ENCODE measurements at places on chromosomes 16 and 17. TPM values are rescaled to one million over a fixed set of nuclear protein-coding genes. Genes with fewer than 3 reads are reported as not detected.

The DNASE1L2 gene
- 0.43 TPM for total RNA-seq

The ENPP7 gene
- not detected for total RNA-seq

The FN3K gene
- 61.4 TPM for total RNA-seq

The OR4D2 gene
- not detected for total RNA-seq

DNA sequence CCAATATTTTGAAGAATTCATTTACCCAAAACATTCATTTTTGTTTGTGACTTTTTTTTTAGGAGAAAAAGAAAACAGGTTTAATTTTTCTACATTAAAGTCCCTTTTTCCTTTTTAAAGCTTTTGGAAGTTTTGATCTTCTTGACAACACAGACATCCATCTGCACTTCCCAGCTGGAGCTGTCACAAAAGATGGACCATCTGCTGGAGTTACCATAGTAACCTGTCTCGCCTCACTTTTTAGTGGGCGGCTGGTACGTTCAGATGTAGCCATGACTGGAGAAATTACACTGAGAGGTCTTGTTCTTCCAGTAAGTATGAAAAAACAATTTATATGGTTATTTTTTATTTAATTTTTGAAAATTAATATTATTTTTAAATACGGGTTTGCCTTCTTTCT lies 37.2 kb downstream of the SIAH1 start:
- DNase-seq, result no peak

DNA sequence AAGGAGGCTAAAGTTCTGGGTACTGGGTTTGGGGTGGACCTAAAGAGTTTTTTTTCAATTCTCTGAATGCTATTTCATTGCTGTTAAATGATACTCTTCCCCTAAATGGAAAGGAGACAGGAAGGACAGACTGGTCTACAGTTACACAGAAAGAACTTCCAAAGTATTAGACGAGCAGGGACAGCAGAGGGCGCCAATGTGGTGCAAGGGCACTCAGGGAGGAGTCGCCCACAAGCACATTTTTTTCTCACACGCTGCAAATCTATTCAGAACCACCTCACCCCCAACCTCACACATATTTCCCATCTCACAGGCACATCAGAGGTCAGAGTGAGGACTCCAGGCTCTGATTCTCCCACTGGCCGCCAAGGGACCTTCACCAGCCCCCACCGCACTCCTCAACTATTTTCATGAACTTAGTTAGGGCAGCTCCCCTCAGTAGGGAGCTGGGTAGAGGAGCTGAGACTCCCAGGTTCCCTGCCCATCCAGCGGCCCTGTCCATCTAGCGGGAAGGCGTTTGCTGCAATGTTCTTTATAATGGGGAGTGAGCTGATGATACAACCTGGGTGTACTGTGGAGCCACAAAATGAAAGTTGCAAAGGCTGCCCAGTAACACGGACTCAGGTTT lies 6.8 kb upstream of the CA4 start:
- peak; percentile 86 for DNase-seq

DNA sequence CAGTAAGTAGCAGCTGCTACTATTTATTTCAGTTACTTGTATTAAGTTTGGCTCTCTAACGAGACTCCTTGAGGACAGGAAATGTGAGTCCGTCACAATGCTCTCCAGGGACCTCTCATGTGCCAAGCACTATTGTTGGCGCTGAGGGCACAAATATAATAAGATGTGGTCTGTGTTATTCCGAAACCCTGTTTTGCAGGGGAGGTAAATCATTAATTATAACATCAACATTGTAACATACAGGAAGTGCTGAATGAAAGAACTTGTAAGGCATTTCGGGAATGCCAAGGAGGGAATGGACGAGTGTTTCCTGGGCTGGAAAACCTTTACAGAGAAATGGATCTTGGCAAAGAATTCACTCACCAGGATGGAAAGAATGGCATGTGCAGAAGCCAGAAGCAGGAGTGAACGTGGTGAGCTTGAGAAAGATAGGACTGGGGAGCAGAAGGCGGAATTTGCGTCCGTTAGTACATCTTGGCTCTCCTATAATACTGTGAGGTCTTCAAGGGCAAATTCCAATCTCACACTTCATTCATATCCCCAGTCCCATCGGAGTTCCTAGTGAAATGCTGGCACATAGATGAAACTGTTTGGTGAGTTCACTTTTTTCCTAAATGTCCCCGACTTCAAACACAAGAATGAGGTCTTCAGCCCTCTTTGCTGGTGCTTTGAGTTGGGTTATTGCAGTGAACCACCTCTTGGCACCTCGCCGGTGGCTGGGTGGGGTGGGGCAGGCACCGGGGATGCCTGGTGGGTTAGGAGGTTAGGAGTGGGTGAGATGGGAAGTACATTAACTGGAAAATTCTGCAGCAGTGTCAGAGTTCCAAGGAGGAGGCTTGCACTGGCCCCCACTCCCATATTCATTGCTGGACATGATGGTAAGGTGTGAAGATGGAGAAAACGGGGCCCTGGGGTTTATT lies 11.5 kb downstream of the TAC4 start:
- no peak for DNase-seq

DNA sequence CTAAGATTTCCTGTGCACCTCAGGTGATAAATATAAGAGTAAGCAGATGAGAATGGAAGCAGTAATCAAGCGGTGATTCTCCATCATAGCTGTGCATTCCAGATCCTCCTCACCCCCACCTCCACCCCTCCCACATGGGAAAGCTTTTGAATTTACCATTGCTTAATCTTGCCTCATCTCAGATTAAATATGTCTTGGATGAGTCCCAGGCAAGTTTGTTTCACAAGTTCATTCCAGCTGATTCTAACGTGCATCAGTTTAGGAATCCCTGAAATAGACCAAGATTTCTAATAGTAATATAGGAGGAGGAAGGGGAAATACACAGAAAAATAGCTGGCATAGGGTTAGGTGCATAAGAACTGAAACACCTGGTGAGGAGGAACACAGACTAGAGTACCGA lies 396.2 kb upstream of the KIF2B start:
- no peak for DNase-seq

GRCh38 chr16:4249530-4250308 lies 7.8 kb upstream of the SRL start:
- peak; percentile 2 for DNase-seq

DNA sequence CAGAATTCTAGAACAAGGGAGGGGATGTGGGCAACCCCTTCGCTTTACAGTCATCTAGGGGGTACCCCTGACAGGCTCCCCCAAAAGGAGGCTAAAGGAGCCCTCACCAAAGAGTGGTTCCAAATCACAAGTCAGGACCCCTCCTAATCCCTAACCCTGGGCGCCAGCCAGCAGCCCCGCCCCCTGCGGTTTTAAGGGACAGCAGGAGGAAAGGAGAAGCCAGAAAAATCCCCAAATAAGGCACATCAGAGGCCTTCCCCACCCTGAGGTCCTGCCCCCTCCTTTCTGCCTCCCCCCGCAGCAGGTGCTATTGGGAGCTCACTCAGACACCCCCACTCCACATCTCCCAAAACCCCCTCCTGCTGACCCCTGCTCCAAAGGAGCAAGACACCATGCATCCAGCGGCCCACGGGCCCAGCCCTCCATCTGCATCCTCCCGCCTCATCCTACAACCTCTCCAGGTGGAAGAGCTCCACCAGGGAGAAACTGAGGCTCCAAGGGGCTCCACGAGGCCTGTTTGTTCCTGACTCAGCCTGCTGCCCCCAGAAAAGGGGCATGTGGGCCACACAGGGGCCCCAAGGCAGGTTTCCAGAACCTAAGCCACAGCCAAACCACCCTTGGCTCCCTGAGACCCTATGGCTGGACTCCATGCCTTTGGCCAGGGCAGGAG lies 93.5 kb downstream of the GOSR1 start:
- DNase-seq, result no peak

DNA sequence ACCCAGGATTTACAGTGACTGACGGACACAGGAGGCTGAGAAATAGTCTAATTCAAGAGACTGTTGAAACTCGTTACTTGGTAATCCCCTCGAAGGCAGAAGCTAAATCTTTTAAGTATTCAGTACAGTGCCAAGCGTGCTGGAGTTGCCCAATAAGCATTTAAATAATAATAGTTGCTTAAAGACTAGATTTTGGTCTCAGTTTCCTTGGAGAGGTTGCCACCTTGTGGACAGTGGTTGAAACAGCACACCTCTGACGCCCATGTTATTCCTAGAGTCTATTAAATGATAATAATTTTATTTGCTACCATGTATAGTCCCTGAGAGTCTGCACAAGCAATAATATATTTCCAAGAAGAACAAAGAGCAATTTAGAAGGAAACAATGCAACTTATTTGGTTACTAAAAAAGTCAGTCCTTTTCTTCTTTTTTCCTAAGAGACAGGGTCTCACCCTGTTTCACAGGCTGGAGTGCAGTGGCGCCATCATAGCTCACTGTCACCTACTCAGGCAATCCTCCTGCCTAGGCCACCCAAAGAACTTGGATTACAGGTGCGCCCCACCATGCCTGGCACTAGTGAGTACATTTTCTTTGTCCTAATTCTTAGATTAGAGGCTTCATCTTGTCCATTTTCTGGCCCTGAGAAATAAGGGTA lies 138.0 kb upstream of the NUDT7 start:
- peak; percentile 37 for DNase-seq

- no peak for DNase-seq
Observed at GRCh38 chr16:13510425-13511151, 409.4 kb upstream of the ERCC4 start.

DNA sequence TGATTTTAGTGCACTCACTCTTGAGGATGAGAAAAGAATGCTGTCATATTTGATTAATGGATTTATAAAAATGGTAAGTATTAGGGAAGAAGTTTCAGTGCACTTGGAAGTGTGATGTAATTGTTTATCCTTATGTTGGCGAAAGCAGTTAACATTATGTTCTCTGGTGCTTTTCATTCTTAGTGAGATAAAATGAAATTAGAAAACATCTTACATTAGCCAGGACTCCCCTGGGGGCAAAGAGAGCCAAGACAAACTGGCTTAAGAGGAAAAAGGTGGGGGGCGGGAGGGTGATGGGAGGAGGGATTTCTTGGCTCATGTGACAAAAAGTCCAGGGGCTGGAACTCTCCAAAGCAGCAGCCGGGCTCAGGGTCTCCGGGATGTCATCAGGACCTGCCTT lies 73.2 kb downstream of the KNOP1 start:
- DNase-seq, result peak; percentile 78

- DNase-seq, result no peak
Observed at GRCh38 chr16:8686879-8687278, 12.5 kb downstream of the ABAT start.

DNA sequence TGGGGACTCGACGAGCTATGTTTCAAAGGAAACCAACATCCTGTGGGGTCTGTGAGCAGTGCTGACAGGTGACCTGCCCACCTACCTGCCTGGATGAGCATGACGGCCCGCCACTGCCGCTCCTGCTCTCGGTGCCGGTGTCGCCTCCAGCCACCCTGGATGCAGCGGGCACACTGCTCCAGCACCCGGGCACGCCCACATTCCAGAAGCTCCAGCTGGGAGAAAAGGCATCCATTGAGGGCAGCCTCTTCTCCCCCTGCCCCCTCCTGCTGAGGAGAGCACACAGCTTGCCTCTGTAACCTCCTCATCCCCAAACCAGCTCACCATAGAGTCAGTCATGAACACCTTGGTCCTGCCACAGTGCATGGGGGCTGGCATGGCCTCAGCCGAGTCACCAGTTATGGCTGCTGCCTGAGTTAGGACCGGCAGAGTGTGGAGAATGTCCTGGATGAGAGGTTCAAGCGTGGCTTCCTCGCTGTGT lies 14.3 kb downstream of the ZNHIT3 start:
- no peak for DNase-seq

- peak; percentile 18 for DNase-seq
Observed at GRCh38 chr17:7215652-7216180, 3.9 kb downstream of the DLG4 start.

GRCh38 chr16:86594721-86595120 lies 16.4 kb downstream of the FOXL1 start:
- DNase-seq, result no peak

DNA sequence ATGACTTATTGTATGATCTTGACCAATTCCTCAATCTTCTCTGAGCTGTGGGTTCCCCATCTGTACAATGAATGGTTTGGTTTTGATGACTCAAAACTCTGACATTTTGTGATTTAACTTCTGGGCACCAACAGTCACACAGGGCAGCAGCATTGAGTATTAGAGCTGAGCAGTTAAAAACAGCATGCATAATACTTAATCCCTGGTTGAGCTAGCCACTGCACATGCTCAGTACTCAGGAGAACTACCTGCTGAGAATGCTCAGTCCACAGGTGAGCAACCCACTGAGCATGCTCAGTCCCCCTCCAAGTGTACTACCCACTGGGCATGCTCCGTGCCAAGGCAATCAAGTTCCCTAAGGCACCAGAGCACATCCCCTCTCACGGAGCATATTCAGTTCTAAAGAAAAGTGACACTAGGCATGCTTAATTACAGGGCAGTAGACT lies 68.7 kb downstream of the AIPL1 start:
- DNase-seq, result no peak

DNA sequence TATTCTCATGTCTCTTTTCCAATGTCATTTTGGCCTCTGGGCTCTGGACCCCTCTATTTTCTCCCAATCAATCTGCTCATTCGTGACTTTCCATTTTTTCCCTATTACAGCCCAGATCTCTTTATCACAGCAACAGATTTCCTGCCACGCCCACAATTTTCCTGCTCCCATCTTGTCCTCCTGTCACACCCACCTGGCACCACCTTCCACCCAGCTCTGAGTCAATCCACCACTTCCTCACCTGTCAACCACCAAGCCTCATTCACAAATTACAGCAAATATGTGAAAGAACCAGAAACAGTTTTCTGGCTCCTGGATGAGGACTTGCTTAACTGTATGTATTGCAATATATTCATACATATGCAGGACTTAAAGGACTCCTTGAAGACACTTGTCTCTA lies 311.3 kb downstream of the GRIN2A start:
- no peak for DNase-seq

- no peak for DNase-seq
Observed at GRCh38 chr17:8138374-8138671, 13.9 kb downstream of the PER1 start.

DNA sequence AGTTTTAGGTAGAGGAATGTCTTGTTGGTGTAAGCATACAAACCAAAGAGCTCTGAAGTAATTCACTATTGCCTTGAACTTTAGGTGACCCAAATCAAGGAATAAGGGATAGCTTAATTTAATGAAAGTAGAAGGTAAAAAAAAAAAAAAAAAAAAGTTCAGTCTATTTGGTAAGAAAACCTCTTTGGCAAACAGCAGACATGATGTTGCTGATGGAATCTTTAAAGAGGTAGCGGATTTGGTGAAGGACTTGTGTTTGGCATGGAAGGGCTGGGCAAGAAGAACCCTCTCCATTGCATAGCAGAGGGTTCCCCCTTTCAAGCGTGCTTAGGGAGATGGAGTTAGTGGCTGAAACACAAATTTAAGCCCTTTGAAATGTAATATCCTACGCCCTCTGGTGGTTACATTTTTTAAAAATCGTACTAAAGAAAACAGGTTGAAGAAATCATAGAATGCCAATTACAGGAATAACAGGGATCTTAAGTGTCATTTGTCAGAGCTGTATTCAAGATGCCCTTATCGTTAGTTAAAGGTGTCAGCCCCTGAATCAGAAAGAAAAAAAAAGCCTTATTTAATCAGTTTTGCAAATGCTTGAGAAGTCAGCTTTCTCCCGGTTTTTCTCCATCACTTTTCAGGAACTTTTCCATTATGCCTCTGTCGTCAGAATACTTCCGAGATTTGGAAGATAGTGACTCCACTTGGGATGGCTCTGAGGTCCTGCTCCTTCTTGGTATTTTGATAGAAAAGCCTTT lies 383.1 kb downstream of the KCNJ2 start:
- no peak for DNase-seq
